BE2C (cell line): ENCODE measurements at places on chromosomes 4 and X.
A peak's percentile ranks its signal among the peaks of the same experiment; 100 is the strongest.

DNA sequence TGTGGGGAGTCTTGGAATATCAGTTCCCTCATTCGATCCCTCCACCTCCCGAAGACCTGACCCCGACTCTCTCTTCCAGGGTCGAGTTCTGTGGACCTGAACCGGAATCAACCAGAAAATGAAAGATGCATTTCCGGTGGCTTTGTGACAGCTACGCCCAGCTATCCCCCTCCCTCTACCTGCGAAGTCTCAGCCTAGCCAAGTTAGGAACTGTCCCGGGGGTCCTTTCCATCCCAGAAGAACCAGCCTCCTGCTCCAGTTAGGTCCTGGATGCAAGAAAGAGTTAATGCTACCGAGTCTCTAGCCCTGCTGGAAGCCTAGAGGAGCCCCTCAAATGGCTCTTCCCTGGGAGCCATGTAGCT, 13.4 kb upstream of the ETDC start:
- DNase-seq, result no peak

DNA sequence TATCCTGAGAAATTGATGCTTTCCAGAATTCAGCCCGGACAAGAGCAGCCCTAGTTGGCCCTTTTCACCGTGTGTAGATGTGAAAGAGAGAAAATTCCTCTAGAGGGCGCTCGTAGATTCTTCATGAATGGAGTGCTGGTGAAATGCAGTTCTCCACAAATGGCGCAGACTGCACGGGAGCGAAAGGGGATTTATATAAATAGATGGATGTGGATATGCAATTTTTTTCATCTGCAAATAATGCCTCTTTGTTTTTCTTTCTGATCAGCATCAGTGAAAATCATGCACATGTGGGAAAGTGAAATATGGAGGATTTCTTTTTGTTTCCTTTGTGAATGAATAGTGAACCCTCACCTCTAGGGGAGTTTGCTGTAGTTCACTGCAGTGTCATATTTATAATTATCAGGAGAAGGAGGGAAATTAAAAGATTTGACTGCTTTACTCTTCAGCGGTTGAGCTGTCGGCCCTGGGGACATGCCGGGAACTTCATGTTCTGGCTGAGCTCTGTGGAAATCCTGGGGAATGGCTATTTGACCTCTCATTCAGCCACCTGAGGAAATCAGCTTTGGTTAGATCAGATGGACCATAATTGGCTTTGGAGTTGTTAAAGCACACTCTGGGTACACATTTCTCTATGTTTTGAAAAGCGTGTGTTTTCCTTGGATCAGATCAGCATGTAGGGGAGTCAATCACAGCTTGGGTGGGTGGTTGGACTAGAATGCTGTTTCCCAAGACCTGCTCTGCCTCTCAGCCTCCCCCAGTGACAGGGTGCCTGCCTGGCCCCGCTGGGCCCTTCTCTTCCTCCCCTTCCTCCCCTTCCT, 115.0 kb upstream of the SHISA3 start:
- peak; percentile 75 for DNase-seq

DNA sequence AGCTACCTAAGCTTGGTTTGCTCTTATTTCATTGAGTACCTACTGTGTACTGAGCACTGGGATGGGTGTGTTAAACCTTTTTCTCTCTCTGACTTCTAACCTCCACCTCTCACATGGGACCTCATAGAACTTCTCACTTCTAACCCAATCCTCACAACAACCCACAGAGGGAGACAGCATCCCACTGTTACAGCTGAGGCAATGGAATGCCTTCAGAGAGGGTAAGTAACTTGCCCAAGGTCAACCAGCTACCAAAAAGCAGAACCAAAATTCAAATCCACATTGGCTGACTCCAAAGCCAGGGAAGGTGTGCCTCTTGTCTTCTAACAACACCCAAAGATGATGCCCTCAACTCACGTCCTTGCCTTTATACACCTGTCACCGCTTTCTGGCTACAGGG, 5.4 kb downstream of the SEL1L3 start:
- no peak for DNase-seq

GRCh38 chr4:25013756-25014661, 16.7 kb downstream of the LGI2 start:
- DNase-seq, result no peak

- DNase-seq, result no peak
These were observed 268.3 kb downstream of the TMA16 start for GRCh38 chr4:163762741-163763140.

DNA sequence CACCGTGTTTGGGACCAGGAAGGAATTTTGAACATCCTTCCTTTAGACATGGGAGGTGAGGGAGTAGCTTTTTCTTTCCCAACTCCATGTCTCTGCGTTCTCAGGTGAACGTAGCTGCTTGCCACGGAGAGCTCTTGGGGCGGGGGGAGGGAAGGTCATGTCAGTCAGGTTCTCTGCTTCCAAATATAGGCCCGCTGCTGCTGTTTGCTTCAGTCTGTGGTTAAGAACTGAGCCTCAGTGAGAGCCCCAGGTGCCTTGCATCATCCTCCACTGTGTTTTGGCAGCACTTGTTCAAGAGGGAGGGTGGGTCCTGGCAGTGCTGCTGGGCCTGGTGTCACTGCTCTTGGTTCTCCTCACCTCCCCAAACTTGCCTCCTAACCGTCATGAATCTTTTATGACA, 46.5 kb downstream of the HADH start:
- no peak for DNase-seq

GRCh38 chr4:47410271-47410670, 53.2 kb downstream of the COMMD8 start:
- DNase-seq, result no peak

DNA sequence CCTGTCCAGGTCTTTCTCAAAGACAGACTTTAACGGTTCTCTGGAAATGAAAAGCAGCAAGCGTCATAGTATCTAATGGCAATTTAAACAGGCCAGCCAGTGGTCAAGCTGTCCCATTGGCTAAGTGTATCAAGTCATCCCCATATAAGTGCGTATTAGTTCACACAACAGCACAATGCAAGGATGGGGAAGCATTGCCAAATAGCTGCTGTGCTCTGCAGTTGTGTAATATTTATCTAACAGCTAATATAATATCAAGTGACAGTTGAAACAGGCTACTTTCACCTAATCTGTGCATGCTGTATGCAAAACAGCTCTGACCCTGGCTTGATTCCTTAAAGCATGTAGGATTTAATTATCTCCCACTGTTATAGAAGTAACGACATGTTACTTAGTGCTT, 134.8 kb upstream of the PPARGC1A start:
- DNase-seq, result no peak

DNA sequence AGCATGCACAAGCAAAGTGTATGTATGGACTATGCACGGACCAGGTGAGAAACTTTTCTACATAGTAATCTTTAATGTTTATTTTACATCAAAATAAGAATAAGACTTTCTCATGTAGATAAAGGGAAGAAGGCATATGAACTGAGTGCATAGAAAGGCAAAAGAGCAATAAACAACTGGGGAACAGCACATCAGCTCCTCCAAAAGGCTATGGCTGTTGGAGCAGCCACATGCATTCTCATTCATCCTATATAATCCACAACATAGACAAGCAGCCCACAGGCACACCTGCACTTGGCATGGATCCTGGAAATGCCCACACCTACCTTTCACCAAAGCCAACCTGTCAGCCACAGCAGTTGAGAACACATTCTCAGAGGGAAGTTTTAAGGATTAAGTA, 586.9 kb upstream of the INTU start:
- no peak for DNase-seq

DNA sequence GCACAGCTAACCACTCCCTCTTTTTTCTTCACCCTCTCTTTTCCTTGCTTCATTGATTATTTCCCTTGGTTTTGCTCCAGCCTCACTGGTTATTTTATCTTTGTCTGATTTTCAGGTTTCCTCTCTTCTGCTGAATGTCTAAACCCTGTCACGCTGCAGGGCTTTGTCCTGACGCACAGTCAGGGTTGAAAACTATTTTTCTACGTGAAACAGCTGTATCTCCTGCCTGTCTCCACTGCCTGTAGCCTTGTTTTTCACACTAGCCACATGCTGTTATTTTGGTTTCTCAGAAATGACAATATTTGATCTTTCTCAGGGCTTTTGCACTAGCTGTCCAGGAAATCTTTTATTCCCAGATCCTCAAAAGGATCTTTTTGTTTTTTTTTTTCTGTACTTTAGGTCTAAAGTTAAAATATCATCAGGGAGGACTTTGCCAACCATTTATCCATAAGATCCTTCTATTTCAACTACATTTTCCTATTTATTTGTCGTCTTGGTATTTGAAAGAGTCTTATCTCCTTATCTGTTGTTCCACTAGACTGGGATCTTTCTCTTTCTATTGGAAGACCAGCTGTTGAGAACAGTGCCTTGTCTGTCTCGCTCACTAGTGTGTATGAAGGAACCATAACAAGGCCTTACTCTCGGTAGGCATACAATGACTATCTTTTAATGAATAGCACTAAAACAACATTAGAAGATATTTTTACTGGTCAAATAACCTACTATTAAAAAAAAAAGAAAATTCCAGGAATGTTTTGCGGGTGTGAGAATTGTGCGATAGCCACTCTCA, 164.3 kb downstream of the PDHA2 start:
- no peak for DNase-seq

DNA sequence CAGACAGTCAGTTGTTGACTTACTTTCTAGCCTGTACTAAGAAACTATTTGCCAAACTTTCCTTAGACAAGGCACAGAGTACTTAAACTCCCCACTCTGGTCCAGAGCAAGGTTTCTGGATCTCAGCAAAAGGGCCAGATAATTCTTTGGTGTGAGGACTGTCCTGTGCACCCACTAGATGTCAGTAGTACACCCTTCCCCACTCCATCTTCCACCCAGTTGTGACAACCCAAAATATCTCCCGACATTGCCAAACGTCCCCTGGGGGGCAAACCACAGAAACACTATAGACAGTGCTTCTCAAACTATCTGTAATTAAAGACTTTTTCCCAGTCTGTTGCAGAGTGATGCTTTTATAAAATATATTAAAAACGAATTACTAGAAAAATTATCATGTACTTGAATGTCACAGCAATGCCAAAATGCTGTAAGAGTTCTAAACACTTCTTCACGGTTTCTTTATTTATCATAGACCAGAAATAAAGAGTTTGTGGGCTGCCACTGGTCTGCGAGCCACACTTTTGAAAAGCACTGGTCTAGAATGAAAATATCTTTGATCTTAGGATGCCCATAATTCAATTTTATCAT, 203.5 kb downstream of the PRDM5 start:
- peak; percentile 52 for DNase-seq

DNA sequence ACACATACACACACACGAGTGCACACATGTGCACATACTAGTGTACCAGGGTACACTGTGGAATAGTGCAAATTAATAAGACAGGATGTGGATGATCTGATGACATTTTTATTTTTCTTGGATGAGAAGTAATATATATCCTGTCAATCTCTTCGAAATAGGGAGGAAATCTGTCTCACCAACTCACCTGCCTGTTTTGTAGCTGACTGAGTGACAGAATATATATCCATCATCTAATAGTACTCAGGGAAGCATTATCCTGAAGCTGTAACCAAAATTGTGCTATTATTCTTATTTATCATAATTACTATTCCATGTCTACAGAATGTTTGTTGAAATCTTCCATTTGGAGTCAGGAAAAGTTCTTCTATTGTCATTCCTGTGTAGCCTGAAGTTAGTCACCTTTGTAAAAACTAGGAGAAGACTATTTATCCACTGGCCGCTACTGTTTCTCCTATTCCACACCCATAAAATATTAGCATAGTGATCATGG, 888.0 kb downstream of the TRAM1L1 start:
- DNase-seq, result no peak

GRCh38 chr4:158333820-158334219, 123.5 kb downstream of the TMEM144 start:
- no peak for DNase-seq

GRCh38 chr4:8558080-8558960, 21.9 kb upstream of the GPR78 start:
- DNase-seq, result no peak

DNA sequence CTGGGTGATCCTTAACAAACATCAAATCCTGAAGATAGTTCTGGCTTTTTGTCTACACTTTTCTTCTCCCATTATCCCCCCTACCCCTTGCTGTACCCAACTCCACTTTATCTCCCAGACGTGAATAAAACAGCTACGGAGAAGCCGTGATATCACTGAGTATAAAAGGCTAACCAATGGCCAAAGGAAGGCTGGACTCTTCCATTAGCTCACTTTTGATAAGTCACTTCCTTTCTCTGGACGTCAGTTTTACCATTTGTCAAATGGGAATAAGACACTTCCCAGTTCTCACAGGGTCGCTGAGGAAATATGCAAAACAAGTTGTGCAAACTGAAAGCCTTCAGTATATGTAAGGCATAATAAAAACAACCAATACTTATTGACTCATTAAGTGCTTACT, 38.6 kb upstream of the EDA2R start:
- no peak for DNase-seq

DNA sequence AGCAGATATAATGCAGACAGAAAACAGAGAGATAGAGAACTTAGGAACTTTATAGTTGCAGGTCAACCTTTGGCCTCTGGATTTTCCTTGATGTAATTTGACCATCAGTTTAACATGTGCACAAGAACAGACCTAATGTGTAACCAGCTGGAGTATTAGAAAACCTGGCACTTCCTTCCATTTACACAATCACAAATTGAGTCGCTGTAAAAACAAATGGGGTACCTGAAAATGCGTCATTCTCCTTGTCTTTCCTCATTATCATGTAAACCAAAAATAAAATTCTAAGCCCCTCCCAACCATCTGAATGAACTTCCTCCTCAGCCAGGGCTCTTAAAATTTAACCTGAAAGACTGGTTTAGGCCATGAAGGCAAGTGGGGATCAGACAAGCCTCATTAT, 358.4 kb upstream of the MAGEB16 start:
- DNase-seq, result no peak

DNA sequence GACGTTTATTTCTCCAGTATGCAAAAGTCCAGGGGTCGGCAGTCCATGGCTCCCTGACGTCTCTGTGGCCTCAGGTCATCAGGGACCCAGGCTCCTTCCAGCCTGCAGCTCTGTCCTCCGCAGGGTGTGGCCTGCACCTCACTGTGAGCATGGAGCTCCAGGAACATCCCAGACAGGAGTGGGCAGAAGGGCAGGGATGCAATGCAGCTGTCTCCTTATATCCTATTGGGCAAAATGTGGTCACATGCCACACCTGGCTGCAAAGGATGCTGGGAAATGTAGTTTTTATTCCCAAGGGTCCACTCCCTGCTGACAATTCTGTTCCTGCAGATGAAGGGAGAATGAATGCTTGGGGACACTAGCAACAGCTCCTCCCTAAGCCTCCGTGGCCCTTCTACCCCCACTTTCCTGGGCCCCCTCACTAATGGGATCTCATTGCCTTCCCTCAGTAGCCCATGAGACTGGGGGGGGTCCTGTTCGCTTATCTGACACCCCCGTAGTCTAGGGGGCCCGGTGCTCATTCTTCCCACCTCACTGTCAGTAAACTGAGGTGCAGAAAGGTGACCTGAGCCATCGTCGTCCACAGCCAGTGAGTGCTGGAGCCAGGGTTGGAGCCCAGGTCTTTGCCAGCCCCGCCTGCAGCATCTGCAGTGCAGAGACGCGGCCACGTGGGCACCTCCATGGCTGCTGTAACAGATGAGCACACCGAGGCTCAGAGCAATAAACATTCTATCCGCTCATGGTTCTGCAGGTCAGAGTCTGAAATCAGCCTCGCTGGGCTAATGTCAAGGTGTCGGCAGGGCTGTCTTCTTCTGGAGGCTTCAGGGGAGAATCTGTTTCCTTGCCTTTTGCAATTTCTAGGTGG, 5.9 kb upstream of the GRPEL1 start:
- DNase-seq, result peak; percentile 79
